ENCODE measurements at places on chromosomes 6 and 20. TPM values are rescaled to one million over a fixed set of nuclear protein-coding genes. Genes with fewer than 3 reads are reported as not detected.

The EYA4 gene
- total RNA-seq: not detected

The HEY2 gene
- not detected for total RNA-seq

The ABHD16B gene
- total RNA-seq: not detected

The IGF2R gene
- 59.5 TPM for total RNA-seq

The SLC17A2 gene
- total RNA-seq: not detected

The TUBB2B gene
- total RNA-seq: 0.30 TPM

The OR2B6 gene
- not detected for total RNA-seq
